ENCODE measurements at places on chromosomes 11 and 22.

- no peak for DNase-seq
Observed at GRCh38 chr11:76856571-76856970, 4.1 kb upstream of the ACER3 start.

GRCh38 chr11:29343465-29344333 lies 673.1 kb downstream of the KCNA4 start:
- peak; percentile 60 for DNase-seq

GRCh38 chr11:47507563-47508239 lies 45.2 kb downstream of the CELF1 start:
- no peak for DNase-seq

- DNase-seq, result no peak
Observed at GRCh38 chr22:37275134-37275533, 7.2 kb upstream of the CYTH4 start.

DNA sequence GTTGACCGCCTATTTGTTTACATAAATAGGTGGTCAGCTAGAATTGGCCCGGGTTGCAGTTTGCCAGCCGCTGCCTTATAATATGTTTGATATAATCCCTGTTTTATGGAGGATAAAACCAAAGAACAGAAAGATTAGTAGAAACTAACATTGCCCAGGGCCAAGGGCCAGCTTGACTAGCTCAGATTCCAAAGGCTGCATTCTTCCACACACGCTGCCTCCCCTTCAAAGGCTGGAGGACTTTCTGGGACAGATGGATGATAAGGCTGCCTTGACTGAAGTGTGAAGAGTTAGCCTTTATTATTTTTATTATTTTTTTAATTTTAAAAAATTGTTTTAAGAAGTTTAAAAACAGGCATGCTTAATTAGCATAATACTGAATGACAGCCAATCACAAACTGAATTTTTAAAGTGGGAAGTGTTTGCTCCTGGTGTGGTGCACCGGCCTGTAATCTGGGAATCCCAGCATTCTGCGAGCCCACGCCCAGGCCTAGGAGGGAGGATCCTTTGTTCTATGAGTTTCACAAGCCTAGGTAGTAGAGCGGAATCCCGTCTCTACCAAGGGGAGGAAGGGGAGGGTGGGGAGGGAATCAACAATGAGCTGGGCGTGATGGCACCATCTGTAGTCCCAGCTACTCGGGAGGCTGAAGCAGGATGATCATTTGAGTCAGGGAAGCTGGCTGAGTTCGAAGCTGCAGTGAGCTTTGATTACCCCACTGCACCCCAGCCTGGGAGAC lies 114.9 kb downstream of the NAV2 start:
- no peak for DNase-seq

DNA sequence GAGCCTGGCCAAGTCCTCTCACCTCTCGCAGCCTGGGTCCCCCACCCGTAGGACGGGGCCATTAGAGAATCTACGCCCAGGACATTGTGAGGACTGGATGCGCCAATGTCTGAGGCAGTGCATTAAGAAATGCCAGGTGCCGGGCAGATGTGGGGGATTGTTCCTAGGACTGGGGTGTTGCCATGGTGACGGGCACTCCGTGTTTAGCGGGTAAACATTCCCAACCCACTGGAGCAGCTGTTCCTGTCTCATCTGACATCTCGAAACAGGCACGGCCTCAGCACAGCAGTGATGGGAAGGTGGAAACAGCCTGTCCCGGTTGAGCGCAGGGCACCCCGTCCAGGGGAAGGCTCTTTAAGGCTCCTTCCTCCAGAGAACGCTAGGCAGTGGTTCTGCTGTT lies 99.6 kb upstream of the RTL6 start:
- no peak for DNase-seq

DNA sequence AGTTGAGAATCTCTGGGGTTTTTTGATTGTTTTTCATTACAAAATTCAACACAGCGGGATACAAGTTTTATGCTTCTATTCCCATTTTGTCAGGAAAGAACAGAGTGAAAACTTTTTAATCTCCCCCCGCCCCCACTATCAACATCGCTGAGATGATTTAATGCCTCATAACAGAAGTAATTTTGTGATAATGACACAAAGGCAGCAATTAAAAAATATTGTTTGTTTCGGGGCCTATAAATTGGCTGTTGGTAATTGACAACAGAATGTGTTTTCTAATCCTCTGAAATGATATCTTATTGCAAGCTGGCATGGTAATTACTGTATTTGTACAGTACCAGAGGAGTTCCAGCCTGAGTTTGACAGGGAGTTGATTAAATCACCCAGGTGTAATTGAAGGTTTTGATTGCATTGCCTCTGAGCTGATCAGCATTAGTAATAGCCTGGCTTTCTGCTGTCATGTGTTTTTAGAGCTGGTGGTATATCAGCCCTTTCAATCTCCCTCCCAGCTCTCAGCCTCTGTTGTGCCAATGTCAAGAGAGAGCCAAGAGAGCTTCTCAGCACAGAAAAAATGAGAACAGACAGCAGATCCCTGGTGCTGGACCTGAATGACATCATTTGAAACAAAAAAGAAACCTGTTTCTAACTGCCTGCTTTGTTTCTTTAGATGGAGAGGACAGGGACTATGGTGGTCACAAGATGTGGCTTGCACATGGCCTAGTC lies 265.1 kb downstream of the FAM76B start:
- DNase-seq, result no peak

- peak; percentile 69 for DNase-seq
Observed at GRCh38 chr22:28773461-28773867, 969 bp downstream of the CCDC117 start.

GRCh38 chr22:27676545-27677213 lies 124.9 kb downstream of the MN1 start:
- no peak for DNase-seq

- DNase-seq, result no peak
Observed at GRCh38 chr11:89490981-89491690, at the start of gene NOX4. Gene NOX4, minus strand, starts transcription at chr11:89491375. Its CDS starts 129 bp downstream, at chr11:89491246.

- no peak for DNase-seq
Observed at GRCh38 chr11:100484948-100485347, 202.1 kb upstream of the ARHGAP42 start.

DNA sequence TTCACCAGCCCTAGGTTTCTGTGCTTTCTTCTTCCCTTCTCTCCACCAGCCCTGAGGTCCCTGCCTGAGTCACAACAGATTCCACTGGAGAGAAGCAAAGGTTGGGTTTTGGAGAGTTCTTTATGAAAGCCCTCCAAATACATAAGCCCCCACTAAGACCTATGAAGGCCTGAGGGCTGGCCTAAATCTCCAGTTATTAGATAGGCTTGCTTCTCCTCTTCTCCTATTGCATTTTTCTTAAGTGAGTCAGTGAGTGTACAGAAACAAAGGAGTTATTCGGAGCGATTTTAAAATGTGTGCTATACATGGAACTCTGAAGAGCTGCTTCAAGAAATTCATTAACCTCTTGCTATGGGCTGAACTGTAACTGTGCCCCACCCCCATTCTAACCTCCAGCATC lies 1057.3 kb downstream of the OPCML start:
- DNase-seq, result no peak

GRCh38 chr11:31645747-31646146 lies 136.2 kb downstream of the ELP4 start:
- DNase-seq, result no peak

DNA sequence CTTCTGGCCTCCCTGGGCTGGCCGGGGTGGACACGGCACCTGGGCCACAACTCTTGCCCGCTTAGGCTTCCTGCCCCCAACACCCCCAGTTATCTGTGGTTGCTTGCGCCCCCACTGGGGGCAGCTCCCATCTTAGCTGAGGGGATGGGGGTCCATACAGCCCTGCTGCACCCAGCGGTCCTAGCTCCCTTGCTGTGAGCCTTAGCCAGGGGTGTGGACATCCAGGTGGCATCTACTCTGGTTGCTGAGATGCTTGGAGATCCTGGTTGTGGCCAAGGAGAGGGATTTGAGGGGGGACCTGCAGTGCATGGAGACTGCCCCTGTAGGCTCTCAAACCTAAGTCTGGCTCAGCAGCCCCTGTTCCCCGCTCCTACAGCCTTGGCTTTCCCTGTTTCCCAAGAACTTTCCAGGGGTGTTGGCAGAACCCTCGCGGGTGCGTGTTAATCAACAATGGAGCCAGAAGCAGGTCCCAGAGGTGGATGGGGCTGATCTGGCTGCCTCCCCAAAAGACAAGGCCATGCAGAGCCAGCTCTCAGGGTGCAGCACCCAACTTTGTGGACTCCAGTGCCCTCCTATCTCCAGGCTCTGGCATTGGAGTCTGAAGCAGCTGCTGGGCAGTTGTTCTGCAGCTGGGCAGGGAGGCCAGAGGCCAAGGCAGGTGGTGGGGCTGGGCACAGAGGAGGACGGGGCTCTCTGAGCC lies 3.3 kb downstream of the KCNQ1 start:
- DNase-seq, result no peak

DNA sequence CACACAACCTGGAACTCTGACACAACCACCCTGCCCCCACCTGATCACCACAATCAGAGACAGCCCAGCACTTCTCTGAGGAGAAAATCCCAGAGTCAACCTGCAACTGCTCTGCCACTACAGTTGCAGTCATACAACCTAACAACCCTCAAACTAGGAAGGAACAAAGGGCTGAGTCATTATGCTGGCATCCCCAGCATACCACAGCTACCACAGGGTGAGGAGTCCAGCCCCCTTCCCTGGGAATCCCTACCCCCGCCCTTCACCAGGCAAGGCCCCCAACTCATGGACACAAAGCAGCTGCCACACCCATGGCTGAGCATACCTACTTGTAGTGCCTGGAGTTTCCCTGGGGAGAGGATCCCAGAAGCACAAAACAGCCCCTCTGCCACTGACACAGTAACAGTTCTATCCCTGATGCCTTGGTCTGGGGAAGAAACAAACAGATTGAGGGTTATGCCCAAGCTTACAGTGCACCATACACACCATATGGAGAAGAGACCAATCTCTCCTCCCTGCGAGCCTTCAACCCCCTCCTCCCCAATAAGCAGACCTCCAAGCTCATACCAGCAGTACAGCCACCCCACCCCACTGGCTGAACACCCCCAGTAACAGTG lies 68.5 kb upstream of the C11orf58 start:
- DNase-seq, result no peak

GRCh38 chr11:12811861-12812260 lies 137.6 kb downstream of the TEAD1 start:
- no peak for DNase-seq

GRCh38 chr11:40129266-40129665 lies 1330.2 kb downstream of the LRRC4C start:
- DNase-seq, result no peak

GRCh38 chr11:68099057-68099456 lies 22.1 kb downstream of the CHKA start:
- no peak for DNase-seq

- no peak for DNase-seq
Observed at GRCh38 chr11:33443684-33444083, 186.5 kb downstream of the HIPK3 start.

DNA sequence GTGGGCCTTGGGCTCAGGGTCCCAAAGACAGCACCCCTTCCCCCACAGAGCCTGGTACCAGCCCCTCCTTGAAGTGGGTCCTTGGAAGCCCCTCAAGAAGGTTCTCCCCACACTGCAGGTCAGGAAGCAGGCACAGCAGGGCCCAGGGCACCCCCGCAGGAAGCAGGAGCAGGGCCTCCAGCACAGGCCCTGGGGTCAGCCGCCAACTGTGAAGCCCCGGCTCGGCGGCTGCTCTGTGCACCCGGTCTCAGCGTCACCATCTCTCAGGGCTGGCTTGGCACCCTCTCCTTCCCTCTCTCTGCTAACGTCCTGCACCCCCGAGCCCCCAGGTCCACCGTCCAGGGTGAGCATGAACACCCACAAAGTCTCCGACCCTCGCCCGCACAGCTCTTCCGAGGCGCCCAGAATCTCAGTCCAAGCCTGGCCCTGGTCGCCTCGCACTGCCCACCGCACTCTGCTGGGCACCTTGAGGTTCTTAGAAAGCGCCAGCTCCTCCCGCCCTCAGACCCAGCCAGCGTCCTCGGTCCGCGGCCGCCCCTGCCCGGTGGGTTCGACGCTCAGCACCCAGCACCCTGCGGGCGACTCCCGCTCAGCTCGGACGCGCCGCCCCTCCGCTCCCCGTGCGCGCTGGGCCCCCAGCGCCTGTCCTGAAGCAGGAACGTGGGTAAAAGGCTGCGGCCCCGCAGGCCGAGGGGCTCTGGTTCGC lies 1.4 kb upstream of the SIGIRR start:
- DNase-seq, result no peak

- no peak for DNase-seq
Observed at GRCh38 chr22:37418627-37419369, 8.5 kb downstream of the ELFN2 start.

DNA sequence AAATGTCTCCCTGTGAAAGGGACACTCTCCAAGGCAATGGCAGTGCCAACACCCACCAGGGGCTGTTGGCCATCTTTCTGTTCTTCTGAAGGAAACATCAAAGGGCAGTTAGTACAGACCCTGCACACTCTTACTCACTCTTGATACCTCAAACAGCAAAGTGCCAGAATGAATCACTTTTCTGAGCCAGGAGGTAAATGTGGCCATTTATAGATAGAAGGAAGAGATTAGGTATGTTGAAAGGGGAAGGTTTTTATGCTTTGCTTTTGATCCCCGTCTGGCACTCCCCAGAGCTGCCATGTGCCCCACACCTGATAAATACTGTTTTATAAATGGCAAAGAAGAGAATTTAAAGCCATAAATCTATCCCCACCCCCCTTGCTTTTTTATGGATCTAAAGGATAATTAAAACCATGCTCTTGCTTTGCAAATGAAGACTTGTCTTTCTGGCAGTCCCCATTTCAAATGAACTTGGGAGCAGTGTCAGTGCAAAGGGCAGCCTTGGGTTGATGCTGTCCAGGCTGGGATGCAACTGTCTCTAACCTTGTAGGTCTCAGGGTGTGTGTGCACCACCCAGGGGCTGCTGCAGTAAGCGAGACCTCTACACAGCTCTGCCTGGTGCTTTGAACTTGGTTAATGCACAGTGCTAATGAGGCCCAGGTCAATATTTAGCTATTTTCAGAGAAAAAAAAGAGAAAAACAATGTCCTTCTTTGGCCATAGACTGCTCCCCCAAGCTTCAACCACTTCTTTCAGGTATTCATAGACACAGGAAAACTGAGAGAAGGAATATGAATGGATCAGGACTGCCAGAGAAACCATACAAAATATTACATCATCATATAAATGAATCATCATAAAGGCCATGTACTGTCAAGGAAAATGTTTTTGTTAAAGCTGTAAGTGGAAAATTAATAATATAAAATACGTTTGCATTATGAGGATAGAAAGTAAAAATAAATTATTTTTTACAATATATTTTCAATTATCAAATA lies 207.5 kb downstream of the ETS1 start:
- peak; percentile 72 for DNase-seq
